ENCODE measurements at places on chromosomes 5 and 9.

DNA sequence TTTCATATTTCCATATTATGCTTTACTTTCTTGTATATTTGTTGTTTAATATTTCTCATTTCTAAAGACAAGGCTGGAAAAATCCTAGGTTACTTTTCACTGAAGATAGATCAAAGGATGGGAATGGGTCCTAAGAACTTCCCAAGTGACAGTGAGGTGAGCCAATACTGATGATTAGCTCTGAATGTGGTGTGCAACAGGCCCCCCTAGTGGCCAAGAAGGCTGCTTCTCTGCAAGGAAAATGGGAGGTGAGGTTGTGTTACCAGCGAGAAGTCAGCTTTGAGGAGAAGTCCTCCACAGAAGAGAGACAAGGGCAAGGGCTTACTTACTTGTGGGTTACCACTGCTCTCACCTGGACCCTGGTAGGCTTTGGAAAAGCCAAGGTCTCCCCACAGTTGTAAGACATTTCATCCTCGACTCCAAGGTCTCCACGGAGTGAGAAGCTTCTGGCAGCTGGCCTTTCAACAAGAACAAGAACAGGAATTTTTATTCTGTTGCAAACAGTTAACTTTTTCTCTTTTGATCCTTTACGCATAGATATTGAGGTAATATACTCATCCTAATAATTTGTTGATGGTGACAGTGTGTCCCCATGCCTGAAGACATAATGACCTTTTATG is 69.9 kb downstream of the MAMDC2 start:
- DNase-seq = no peak

- DNase-seq = no peak
Measured at GRCh38 chr5:67249590-67249895, 52.9 kb upstream of the CD180 start.

DNA sequence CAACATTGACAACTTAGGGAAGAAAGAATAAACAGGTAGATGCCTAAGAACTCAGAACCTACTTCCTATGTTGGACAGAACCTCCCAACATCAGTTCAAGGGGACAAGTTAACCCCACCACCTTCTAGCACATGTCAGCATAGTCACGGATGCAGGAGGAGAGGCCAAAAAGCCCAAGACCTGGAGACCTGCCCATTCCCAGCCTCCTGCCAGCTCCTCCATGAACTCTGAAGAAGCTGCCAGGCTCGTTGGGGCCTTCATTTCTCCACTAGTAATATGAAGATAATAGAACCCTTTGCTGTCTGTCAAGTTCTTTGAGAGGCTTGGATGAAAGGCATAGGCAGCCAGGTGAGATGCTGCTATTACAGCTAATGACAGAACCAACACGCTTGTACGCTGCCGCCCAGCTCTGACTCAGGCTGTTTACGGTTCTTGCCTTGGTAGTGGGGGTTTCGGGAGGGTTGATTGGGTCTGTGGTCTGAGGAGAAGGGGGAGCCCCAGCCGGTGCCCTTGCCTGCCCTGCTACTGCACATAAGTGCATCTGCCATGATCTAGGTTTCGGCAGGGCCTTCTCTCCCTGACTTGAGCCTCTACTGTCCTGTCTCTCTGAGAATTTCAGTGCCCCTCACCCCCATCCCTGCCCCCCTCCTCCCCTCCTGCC is 82.2 kb downstream of the NRG2 start:
- no peak for DNase-seq

- DNase-seq = no peak
Measured at GRCh38 chr5:65262096-65262495, 219.6 kb downstream of the ADAMTS6 start.

- no peak for DNase-seq
Measured at GRCh38 chr9:117511852-117512481, 97.1 kb upstream of the ASTN2 start.

GRCh38 chr5:97046270-97046982 is 96.0 kb downstream of the LIX1 start:
- no peak for DNase-seq

- no peak for DNase-seq
Measured at GRCh38 chr9:16068476-16068875, 515.6 kb downstream of the CCDC171 start.

DNA sequence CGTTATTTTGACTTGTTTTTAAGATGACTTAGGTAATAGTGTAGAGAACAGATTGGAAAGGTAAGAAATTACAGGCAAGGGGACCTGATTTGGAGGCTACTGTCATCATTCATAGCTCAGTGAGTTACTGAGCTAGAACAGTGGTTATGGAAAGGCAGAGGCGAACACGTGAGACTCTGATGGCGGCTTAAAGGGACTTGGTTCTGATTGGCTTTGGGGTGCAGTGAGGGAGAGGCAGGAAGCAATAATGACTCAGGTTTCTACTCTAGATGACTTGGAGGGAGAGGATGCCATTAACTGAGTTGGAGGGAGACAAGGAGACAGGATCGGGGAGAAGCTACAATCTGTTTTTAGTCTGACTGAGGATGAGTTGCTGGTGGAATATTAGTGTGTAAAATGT is 3.0 kb downstream of the F2RL2 start:
- DNase-seq = no peak

All from stimulated activated CD4-positive, alpha-beta T cell treated with anti-CD3 and anti-CD28 coated beads, TNF-alpha, amount 100 ng/mL, for 4 hours (primary cell).